ENCODE measurements at places on chromosomes 5 and 9.

DNA sequence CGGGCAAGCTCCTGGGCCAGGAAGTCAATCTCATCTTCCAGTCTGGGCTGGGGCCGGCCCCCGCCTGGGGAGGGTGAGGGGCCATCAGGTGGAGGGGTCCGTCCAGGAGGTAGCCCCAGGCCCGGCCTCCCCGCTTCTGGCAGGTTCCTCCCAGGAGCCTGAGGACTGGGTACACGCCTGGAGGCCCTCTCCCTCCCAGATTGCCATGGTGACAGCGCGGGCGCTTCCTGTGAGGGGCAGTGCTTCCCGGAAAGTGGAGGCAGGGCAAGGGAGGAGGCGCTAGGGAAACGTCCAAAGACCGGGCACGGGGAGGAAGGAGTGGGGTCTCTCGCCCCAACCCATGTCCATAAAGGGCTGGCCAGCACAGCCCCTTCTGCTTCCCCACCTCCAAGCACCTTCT, 4.9 kb downstream of the NPDC1 start:
- no peak for DNase-seq

- no peak for DNase-seq
These were observed 37.3 kb upstream of the UBE2D2 start for GRCh38 chr5:139523635-139524445.

DNA sequence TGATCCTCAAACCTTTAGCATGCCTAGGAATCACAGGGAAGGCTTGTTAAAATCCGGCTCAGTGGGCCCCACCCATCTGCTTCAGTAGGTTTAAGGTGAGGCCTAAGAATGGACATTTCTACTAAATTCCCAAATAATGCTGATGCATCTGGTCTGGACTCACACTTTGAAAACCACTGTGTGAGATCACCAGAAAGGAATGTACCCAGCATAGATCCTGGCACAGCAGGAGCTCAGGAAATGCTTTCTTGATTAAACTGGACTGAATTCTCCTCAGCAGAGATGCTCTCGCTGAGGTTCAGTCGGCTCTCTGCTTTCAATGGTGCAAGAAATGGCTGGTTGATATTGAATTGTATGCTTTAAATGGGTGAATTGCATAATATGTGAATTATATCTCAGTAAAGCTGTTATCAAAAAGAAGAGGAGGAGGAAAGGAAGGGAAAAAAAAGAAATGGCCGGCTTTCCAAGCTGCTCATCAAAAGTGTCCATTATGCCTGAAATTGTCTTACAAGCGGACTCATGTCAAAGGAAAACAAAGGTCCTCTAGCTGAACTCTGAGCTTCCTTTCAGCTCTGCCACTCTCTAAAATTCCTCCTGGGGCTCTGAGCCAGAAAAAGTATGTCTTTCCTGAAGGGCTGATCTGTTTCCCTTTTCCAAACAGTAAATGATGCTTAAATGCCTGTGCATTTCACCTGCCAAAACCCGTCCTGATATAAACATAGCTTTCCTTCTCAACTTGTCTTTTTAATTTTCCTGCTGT, 77.6 kb upstream of the SAP30L start:
- no peak for DNase-seq

DNA sequence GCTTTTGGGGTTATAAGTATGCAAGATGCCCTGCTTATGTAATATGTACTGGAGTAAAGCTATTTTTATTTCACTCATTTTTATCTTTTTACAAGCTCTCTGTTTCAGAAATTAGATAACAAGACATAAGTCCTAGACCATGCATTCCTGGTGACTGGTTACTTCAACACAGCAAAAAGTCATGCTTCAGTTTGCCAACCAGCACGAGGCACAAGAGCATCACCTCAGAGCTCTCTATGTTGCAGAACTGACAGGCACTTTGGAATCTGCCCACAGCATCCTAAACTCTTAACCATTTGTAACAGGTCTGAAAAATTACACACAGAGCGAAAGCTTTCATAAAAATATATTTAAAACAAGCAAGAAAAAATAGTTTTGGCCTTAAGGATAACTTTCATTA, 112.8 kb downstream of the MARCHF11 start:
- no peak for DNase-seq

GRCh38 chr9:79630521-79631403, 59.0 kb downstream of the TLE4 start:
- DNase-seq, result no peak
